ENCODE measurements at places on chromosomes 12 and 14.

- no peak for DNase-seq
Measured at GRCh38 chr12:75712223-75712622, 200.8 kb upstream of the KRR1 start.

- DNase-seq, result no peak
Measured at GRCh38 chr12:90801776-90802175, 153.2 kb downstream of the CCER1 start.

DNA sequence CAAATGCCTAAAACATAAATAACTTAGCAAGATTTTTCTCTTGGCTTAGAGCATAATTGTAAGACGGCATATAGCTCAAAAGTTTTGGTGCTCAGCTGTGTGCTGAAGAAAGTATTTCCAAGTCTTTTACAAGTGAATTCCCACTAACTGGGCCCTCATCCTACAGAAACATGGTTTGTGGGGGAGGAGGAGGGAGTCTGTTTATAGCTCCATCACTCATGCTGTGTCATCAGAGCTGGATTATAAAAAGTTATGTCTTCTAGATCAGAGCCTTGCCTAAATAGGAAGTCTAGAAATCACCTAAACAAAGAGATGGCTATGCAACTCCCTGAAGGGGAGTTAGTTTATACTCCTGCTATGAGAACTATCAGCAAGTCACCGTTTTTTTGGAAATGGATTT lies 65.9 kb upstream of the OTOGL start:
- DNase-seq, result no peak

GRCh38 chr12:77648716-77649115 lies 182.0 kb upstream of the NAV3 start:
- DNase-seq, result no peak

GRCh38 chr14:59181791-59182190 lies 6.7 kb upstream of the DAAM1 start:
- no peak for DNase-seq
